Stimulated activated CD8-positive, alpha-beta memory T cell treated with anti-CD3 and anti-CD28 coated beads, Interleukin-4, amount 100 ng/mL, for 1 hour (primary cell): ENCODE measurements at places on chromosomes 1 and 21.

DNA sequence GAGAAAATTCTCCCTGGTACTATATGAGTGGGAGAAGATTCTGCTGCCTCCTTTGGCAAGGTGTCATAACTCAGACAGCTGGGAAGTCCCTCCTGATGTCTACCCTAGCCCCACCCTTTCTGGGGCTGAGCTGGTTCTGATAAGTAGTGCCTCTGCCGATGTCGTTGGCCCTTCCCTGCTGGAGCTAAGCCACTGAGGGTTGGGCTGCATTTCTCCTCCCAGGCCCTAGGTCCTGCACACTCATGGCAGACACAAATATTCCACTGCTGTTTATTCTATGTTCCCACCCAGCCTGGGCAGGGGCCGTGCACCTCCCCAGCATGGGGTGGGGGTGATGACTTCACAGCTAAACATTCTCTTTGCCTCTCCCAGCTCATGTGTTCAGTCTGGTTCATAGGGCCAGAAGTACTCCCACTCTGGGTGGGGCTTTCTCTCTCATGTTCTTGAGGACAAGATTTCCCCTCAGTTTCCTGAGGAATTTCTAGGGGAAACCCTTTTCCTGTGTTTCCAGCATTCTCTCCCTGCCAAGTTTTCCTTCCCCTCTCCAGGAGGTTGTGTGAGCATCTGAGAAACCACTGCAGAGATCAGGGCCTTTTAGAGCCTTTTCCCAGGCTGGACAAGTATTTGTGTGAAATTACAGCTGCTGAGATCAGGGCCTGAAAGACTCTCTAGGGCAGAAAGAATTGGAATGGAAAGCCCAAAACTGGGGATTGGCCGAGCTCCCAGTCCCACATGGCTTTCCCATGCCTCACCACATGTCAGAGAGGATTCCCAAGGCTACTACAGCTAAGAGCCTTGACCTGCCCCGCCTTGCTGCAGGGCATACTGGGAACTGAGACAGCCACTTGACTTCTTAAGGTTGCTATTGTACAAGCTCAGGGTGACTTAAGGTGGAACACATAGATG, 66.2 kb downstream of the ATP2B4 start:
- no peak for DNase-seq

- DNase-seq: no peak
These were observed 27.0 kb upstream of the TRAPPC10 start for GRCh38 chr21:43984905-43985689.

DNA sequence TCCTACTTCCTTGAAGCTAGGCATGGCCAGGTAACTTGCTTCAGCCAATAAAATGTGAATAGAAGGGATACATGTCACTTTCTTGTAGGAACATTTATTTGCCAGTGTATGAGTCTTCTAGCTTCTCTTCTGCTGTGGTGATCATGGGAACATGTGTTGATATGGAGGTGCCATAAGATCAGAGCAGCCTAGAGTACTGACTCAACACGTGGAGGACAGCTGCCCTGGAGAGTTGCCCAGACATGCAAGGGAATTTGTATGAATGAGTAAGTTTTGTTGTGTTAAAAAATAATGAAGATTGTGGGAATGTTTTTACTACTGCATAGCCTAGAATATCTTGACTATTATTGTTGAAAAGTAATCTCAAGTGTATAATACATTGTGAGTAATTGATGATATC, 502.3 kb downstream of the NUF2 start:
- no peak for DNase-seq

DNA sequence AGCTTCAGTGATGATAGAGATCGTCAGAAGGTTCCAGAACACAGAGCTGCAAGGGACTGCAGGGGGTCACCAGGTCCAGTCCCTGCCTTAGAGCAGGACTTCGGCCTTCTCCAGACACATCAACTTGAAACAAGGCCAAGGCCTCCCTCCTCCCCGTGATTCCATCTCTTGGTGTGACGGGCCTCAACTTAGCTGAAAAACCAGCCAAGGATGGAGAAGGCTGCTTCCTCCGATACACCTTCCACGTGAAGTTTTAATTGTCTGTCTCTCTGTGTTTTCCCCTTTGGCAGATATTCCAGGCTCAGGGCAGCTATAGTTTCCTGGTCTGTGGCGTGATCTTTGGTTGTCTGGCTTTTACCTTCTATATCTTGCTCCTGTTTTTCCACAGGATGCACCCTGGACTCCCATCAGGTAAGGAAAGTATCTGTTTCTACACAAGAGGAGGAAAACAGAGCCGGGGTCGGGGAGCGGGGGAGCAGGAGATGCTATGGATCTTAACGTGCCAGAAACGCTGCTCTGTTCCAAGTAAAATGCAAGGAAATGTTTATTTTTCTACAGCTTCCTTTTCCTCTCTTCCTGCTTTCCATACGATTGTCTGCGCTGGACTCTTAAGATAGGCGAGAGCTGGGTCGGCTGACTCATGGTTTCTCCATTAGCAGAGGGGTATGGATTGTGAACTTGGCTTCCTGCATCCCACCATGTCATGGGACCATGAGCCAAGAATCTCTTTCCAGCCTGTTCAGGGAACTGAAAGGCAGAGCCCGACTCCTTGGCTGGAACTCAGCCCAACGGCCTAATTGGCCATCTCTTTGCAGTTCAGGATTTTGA, 32.8 kb downstream of the ELK4 start:
- no peak for DNase-seq

DNA sequence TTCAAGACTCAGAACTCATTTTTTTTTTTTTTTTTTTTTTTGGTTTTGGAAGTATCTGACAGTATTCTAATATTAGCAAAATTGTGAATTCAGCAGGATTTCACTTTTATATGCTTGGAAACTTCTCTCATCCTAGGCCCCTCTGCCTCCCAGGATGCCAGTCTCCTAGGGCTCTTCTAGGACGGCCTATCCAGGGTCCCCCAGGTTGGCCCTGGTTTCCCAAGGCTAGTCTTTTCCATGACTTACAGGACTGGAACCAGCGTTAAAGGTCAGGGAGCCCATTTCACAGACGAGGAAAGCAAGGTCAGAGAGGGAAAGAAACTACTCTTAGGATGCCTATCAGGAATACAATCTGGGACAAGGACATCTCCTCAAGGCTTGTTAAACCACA, 412.5 kb downstream of the PTPRU start:
- DNase-seq: no peak

DNA sequence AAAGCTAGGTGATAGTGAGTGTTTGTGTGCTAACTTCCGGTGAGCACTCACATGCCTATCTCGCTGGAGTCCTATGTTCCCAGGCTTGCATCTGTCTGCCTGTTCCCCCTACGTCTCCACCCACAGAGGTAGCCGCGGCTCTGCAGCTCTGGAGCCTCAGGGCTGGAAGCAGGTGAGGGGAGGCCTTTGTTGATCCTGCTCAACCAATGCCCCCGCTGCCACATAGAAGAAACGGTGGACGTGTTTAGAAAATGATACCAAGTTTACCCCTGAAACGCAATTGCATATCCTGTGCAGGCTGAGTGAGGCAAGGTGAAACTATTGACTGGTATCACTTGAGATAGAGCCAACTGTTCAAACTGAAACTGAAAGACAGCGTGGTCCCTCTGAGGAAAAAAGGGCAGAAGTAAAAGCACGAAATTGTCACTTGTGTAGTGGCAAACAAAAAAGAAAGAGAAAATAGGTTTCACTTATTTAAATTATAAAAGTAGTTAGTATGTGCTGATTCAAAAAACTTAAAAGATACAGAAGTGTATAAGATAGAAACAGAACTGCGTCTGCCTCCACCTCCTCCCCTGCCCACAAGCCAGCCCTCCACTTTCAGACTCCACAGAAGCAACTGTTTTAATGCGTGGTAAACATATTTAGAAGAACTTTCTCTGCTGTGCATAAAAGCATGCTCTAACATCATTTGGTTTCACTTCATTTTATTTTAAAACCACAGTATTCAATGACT, 38.6 kb upstream of the ETS2 start:
- no peak for DNase-seq

DNA sequence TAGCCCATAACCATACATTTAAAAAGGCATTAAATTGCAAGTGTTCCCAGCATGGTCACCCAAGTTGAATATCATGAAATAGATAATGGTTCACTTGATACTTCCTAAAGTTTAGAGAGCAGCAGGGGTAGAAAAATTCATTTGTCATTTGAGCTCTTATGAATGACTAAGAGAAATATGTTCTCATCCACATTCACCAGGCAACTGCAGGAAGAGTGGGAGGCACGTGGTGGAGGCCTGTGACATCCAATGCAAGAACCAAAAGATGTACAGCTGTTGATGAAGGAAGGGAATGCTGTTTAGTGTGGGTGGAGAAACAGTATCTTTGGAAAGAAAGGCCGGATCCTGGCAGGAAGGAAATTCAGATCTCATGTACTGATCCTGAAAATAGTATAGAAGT, 473.1 kb downstream of the ADGRL2 start:
- DNase-seq: no peak
